ENCODE measurements at places on chromosomes 16 and 17.

GRCh38 chr16:68444056-68444657 is 4.2 kb downstream of the SMPD3 start:
- DNase-seq = no peak

- DNase-seq = no peak
Measured at GRCh38 chr16:66508248-66508913, 41.5 kb downstream of the TK2 start.

DNA sequence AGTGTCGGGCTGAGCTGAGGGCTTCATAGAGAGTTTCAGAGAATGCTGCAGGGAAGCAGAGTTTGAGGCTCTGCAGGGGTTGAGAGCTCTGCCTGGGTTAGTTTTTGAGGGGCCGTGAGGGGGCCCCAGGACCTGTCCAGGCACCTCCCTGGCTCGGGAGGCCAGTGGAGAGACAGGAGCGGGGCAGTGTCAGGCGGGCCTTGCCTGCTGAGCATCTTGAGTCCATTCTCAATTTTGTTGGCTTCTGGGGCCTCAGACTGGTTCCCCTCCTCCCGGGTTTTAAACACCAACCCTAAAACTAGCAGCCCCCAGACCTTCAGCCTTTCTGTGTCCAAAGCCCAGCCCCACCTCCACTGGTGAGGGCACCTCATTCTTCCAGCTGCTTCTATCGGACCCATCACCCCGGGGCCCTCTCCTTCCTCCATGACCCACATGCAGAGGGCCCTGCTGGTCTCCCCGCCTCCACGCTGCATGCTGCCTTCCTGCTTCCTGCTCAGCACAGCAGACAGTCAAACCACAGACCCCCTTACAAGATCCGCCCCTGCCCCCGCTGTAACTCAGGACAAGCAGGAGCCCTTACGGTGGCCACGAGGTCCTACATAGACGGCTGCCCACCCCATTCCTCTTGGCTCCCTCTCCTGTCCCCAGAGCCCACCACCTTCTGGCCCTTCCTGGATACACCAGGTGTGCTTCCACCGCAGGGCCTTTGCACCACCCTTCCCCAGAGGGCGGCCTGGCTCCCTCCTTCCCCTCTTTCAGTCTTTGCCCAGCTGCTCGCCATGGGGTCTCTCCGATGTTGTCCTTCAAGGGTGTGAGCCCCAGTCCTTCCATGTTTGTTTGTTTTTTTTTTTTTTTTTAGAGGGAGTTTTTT is 3.8 kb downstream of the RNF213 start:
- no peak for DNase-seq

- no peak for DNase-seq
Measured at GRCh38 chr17:68909066-68909465, 46.1 kb downstream of the ABCA8 start.

GRCh38 chr16:19809121-19809635 is 75.5 kb downstream of the GPRC5B start:
- DNase-seq = no peak

GRCh38 chr17:55198690-55199370 is 65.9 kb upstream of the HLF start:
- no peak for DNase-seq

GRCh38 chr16:3252967-3253366 is 3.5 kb downstream of the MEFV start:
- DNase-seq = no peak
